T-helper 2 cell (primary cell): ENCODE measurements at places on chromosomes 7 and 10.

DNA sequence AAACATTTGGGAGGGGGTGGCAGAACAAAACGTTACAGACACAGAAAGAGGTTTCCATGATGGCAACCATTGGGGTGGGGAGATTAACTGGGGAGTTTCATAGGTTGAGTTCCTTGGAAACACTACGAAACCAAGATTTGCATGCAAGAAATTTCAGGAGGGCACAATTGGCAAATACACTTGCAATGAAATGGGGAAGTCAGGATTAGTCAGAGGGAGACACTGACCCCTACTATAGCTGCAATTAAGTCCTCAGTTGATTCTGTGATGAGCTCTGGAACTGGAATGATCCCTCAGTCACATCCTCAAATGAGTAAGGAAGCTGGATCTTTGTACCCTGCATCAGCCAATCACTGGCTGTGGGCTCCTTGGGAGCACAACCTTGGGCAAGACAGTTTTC, 22.1 kb downstream of the CPEB3 start:
- no peak for DNase-seq

- no peak for DNase-seq
Observed at GRCh38 chr10:15781381-15781960, 61.7 kb upstream of the ITGA8 start.

DNA sequence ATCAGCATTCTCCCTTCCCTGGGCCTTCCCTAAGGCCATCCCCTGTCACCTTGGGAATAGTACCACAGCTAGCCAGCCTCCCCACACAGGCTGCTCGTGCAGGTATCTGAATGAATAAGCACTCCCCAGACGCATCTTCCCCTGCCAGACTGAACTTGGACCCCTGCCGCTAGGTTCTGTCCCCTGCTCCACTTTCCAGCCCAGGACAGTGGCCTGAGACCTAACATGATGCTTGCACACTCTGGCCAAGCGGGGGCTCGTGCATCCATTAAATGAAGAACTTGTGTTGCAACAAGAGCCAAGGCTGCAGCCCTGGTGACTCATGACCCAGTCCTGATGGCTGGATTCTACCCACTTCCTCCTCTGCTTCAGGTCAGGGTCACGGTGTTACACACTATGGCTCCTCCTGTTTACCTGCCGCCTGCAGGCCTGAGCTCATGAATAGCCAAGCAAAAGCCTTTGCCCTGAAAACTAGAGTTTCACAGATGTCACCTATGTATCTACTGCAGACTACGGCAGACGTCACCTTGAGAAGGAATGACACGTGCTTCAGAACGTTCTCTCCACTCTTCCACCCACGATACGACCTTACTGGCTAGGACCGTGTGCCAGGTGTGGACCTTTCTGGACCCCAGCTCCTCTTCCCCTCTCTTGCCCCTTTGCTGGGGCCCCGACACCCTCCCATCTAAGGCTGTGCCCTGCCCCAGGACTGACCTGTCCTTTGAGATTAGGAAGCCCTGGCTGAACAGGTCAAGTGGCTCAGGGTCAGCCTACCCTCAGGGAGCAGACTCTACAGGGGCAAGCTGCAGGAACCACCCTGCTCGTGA, 6.5 kb downstream of the ASB13 start:
- no peak for DNase-seq

- no peak for DNase-seq
Observed at GRCh38 chr7:83514977-83515376, 134.0 kb downstream of the SEMA3E start.

GRCh38 chr10:120052964-120053702, 160.6 kb downstream of the SEC23IP start:
- no peak for DNase-seq

- no peak for DNase-seq
Observed at GRCh38 chr7:105106473-105106872, 92.5 kb downstream of the KMT2E start.

DNA sequence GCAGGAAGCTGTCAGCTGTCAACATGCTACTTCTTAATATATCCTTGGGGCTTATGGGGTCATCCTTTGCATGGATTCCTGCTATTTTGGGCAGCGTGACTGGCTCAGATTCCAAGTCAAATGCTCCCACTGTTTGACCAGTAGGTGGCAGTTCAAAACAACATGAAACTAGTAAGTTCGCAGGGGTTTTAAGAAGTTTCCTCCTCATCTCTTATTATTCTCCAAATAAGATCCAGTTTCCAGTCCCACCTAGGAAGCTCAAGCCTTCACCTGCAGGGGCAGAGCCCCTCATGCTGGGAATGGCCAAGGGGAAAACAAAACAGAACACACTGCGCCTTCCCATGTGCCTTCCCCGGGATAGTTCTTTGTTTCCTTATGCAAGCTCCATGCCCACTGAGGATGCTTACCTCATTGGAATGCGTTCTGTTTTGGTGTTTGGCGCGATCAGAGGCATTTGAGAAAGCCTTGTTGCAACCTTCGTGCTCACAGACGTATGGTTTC, 259.8 kb downstream of the GLI3 start:
- DNase-seq, result no peak

DNA sequence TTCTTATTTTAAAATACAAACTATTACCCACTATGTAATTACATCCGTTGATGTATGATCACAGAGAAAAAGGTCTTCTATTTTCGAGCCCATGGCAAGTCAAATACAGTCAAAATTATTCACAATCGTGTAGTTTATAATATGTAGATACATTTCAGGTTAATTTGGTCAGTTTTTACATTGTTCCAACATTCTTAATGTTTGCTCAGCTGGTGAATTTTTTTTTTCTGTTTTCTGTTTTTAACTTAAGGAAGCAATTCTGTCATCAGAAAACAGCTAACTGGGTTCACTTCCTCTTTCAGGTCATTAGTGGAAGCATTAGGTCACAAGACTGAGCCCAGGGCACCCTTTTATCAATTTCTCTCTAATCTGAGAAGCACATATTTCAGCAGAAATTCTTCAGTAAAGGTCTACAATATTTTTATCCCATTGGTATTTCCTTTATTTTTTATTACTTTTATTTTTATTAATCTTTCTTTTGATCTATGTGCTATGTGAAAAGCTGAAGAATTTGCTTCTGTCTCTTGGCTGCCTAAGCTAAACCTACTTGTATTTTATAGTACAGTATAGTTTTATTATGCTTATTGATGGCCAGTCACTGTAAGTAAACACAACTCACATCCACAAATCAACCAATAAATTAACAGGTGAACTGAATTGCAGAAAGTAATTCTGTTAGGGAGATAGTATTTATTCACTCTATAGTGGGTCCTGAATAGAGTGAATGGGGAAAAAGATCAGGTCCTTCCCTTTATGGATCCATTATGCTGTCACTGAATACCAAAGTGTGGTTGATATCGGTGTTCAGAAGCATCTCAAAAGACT, 84.6 kb downstream of the ICA1 start:
- no peak for DNase-seq
